Gastroesophageal sphincter (tissue), 4 donors: ENCODE measurements at places on chromosomes 16 and 17. TPM values are rescaled to one million over a fixed set of nuclear protein-coding genes. Genes with fewer than 3 reads are reported as not detected.

- ATAC-seq: no peak
Measured at GRCh38 chr16:65136681-65137080, 14.8 kb upstream of the CDH11 start.

DNA sequence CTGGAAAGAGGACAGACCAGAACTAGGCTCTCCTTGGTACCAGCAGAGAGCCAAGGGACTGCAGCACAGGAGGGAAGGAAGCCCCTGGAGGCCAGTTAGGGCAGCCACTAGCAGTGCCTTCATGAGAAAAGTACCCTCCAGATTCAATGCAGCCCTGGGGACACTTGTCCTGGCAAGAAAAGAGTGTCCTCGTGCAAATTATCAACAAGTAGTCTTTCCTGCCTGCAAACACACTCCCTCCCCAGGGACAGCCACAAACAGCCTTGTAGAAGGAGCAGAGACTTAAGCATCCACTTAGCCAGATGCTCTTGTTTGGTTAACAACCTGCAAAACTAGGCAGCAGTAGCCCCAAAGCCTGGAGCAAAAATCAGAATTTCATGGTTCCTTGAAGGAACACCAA, 24.3 kb downstream of the CENPV start:
- ATAC-seq: no peak

DNA sequence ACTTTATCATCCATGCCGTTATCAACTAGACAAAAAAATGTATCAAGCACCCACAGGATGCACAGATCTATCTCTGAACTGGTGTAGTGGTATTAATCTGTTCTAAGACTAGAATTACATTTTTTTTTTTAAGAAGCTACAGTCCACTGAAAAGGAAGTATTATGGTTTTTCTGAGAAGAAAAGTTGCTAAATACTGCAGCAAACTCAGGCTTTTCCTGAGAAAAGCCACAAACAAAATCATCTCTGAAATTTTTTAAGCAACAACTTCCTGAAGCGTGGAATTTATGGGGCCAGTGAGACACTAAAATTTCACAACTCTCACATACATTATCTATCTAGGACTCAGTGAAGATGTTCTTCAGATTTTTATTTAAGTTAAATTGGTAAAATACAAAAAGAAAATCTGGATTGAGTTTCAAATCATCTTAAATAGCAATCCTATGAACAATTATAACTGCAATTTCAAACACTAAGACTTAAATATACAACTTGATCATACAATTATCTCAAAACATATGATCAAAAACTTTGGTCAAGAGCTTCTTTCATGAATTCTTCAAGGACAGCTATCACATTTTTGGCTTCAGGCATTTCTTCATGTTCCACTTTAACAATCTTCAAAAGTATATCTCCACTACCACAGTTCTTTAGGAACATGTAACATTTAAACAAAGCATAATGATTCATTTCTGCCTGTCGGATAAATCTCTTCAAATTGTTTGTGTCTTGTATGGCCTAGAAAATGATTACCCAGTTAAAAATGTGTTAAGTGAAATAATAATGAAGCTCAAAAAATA, 10.5 kb downstream of the C17orf75 start:
- no peak for ATAC-seq

DNA sequence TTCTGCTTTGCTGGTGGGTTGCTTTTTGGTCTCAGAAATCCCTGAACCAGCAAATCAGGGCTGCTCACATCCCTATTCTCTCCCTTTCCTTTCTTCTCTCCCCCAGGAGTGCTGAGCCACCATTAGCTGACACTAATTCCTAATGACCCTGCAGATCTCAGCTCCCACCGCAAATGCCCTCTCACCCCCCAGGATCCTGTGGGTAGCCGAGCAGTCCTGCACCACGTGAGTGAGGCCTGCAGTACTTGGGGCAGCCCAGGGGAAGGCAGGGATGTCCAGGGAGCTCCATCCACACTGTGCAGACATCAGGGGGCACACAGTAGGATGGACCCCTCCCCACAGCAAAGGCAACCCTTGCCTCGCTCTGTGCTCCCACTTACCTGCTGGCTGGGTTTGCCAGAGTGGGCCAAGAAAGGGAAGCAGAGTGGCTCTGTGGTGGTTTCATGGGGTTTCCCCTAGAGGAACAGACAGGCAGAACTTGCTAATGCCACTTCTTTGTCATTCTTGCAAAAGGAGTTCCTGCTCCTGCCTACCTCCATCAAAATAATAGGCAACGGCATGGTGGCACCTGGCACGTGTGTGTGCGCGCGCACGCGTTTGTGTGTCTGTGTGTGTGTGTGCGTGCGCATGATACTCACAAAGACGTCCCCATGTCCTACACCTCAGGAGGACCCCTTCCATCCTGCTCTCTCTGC, 135.6 kb downstream of the GAS7 start:
- no peak for ATAC-seq

- no peak for ATAC-seq
Measured at GRCh38 chr17:32596628-32597027, 109.8 kb downstream of the CDK5R1 start.

DNA sequence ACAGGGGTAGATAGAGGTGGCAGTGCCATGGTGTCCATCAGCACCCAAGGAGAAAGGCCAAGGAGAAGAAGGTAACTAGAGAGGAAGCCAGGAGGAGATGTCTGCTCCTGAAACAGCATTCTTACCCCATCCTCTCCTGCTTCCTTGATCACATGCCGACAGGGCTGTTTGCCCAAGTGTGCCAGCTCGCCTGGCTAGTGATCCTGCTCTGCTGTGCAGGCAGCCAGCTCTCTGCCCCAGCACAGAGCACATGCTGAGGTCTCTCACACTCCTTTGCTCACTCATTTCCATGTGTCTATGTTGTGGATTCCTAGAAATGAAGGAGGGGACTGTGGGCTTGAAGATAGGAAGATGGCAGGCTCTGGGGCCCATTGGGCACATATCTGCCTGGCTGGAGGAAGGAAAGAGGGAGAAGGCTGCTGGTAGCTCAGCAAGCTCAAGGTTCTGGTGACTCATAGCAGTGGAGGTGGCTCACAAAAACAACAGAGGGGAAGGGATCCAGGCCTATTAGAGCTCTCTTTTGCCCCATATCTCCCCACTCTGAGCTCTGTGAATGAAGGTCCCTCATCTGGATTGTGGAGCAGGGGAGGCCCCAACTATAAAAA, 54.3 kb downstream of the NEUROD2 start:
- ATAC-seq: no peak

GRCh38 chr17:37365589-37365988, 10.2 kb upstream of the C17orf78 start:
- ATAC-seq: no peak

GRCh38 chr17:78745407-78746088, 36.5 kb downstream of the CYTH1 start:
- ATAC-seq: no peak

Gene UNC13D
- 5.9 TPM for total RNA-seq

Gene ASPA
- total RNA-seq: 3.4 TPM

Gene SMIM22
- total RNA-seq: not detected
